ENCODE measurements at places on chromosomes 3 and 15.

- DNase-seq = no peak
Measured at GRCh38 chr15:32799936-32800535, 82.2 kb downstream of the GREM1 start.

- DNase-seq = no peak
Measured at GRCh38 chr15:41827290-41827879, 507 bp upstream of the JMJD7 start.

GRCh38 chr15:27816790-27817189 lies 282.3 kb downstream of the OCA2 start:
- DNase-seq = no peak

- no peak for DNase-seq
Measured at GRCh38 chr3:65712140-65712539, 326.6 kb downstream of the MAGI1 start.

DNA sequence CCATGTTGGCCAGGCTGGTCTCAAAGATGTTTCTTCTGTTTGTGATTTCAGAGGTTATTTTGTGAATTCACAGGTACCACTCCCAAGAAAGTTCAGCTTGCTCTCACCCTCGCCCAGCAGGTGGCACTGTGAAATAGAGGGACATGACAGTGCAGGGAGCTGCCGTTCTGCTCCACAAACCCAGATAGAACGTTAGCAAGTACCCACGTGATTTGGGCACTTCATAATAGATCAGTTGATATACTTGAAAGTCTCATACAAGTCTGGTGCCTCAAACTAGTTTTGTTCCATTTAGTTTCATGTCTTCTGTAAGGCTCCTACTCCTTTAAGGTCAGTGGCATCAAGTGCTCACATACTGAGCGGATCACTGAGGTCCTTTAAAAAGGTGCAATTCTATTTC lies 45.5 kb downstream of the FILIP1L start:
- peak; percentile 34 for DNase-seq

DNA sequence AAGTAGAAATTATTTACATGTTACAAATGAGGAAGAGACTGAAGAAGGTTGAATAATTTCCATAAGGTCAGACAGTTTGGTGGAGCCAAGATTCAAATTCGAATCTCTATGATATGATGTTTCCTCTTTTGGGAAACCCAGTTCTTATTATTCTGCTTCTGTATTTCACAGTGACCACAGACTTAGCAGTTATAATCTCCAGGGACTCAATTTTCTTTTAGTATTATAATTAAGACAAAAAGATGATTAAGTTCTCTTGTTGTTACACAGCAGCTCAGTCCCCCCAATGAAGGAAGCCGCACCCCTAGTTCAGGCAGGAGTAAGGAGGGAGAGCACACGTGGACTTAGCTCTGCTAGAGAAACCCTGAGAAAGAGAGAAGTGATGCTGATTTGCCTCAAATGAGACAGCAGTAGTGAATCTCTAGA lies 130.6 kb downstream of the CCNL1 start:
- DNase-seq = no peak

DNA sequence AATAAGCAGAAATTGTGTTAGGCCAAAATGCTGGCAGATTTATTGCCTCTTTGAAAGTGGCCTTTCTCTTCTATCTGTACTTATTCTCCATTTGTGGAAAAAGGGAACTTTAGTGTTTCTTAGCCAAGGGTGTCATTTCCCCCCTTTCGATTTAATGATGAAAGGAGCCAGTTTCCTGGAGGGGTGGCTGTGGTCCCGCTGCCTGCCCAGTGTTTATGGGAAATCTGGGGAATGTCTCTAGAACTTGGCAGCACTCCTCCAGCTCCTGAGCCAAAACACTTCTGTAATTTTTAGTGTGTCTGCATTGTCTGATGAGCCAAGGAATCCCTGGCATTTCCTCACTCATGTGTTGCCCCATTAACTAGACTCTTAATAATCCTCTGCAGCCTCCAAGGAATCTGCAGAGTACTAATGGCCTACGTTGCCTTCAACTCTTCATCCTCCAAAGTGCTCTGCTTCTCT lies 448.8 kb downstream of the GRM7 start:
- peak; percentile 60 for DNase-seq

DNA sequence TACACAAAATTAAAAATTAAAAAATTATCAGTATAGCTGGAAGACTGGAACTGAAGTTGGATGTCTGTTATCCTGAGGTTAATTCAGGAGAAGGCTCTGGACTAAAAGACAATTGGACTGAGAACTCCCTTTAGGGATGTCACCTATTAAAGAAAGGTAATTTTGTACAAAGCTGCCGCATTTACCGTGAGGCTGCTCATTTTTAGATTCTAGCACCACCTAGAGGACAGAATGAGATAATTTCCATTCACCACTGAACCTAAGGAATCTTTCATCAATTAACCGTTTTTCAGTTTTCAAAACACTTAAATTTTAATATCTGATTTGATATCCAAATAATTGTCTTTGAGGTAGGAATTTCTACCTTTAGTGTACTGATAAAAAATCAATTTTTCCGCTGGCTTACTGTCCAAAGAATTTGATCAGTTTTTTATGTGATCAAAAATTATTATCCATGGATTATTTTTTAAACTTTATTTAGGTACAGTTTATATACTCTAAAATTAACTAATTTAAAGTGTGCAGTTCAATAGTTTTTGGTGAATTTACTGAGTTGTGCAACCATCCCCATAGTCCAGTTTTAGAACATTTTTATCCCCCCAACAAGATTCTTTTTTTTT lies 106.7 kb upstream of the TNIK start:
- peak; percentile 28 for DNase-seq

- no peak for DNase-seq
Measured at GRCh38 chr3:113531826-113532697, at the start of gene SIDT1. Gene SIDT1, plus strand, starts transcription at chr3:113532555. Its CDS starts 467 bp downstream, at chr3:113533022.

DNA sequence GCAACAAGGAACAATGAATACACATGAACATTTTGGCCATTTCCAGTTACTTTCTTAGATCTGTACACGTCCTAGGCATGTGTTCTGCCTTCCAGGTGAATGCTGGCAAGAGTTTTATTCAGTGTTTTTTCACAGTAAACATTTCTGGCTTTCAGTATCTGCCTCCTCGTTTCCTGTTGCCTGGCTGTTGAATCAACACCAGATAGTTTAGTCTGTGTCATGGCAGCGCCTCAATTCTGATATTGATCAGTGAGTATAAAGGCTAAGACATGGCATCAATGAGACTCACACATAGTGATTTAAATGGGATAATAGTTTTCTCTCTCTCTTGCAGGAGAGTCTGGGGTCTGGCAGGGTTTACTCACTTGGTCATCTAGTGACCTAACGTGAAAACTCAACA lies 266.9 kb upstream of the SLCO3A1 start:
- no peak for DNase-seq

- no peak for DNase-seq
Measured at GRCh38 chr3:99700631-99701268, 62.4 kb downstream of the COL8A1 start.

DNA sequence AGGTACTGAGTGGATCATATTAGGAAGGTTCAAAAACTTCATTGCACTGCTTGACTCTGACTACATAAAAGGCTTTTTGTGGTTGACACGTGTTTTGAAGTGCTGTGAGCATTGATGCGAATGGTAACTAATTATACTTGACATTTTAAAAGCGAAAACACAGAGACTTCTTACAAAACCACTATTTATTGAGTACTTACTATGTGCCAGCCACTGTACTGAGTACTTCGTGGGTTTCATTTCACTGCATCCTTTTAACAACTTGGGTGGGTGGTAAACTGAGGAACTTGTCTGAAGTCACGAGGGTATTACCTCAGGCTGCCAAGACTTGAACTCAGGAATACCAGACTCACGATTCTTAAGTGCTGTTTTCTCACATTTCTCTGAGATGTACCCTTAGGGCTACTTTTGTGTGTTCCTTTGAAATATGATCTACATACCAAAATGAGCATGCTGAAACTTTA lies 45.3 kb upstream of the PPP4R2 start:
- no peak for DNase-seq

GRCh38 chr3:37210230-37210629 lies 35.8 kb upstream of the LRRFIP2 start:
- DNase-seq = no peak

DNA sequence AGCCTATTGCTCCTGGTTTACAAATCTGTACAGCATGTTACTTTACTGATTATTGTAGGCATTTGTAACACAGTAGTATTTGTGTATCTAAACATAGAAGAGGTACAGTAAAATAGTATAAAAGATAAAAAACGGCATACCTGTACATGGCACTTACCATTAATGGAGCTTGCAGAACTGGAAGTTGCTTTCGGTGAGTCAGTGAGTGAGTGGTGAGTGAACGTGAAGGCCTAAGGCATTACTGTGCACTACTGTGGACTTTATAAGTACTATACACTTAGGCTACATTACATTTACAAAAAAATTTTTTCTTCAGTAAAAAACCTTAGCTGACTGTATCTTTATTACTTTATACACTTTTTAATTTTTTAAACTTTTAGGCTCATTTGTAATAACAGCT lies 90.9 kb downstream of the RAP2B start:
- no peak for DNase-seq

DNA sequence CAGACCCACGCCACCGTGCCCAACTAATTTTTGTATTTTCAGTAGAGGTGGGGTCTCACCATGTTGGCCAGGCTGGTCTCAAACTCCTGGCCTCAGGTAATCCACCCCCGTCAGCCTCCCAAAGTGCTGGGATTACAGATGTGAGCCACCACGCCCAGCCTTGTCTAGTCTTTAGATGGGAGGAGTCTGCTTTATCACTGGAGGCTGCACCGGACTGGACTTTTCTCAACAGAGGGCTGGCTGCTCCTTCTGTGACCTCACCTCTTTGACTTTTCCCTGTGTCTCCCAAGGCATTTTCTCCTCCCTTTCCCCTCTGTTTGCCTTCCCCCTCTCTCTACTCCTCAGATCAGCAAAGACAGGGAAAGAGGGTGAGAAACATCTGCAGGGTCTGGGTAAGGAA lies 28.5 kb downstream of the SLCO2A1 start:
- DNase-seq = no peak

DNA sequence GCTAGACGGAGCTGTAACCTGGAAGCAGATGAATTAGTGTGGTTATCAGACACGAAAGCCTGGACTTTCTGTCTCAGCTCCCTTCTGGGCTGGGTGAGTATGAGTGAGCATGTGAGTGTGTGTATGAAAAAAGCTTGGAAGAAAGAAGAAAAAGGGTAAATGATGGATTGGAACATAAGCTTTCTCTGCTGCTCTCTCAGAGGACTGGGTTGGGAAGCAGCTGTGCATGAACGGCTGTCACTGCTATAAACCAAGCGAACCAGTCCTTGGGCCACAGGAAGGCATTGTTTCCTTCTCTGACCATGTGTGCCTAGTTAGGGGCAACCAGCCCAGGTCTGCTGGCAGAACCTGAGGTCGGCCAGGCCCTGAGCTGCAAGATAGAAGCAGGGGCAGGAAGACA lies 37.0 kb downstream of the UMPS start:
- DNase-seq = no peak

GRCh38 chr15:99279290-99279689 lies 28.0 kb downstream of the LRRC28 start:
- DNase-seq = no peak

DNA sequence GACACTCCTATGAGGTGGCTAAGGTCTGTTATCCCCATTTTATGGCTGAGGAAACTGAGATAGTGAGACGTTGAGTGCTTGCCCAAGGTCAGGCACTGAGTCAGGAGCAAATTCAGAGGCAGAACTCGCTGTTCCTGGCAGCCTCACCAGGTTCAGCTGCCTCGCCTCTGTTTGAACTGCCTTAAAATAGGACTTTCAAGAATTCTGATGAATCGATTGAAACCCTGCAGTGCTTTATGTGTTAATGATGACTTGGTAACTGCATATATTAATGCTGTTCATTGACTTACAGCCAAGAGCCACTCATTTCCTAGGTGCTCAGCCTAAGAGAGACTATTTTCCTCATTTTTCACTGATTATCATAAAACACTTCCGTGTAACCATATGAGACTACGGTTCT lies 79.5 kb upstream of the BHLHE40 start:
- no peak for DNase-seq

GRCh38 chr3:141764986-141765385 lies 1.8 kb downstream of the GRK7 start:
- DNase-seq = no peak

- DNase-seq = no peak
Measured at GRCh38 chr15:79924379-79924778, 27.6 kb upstream of the MTHFS start.

DNA sequence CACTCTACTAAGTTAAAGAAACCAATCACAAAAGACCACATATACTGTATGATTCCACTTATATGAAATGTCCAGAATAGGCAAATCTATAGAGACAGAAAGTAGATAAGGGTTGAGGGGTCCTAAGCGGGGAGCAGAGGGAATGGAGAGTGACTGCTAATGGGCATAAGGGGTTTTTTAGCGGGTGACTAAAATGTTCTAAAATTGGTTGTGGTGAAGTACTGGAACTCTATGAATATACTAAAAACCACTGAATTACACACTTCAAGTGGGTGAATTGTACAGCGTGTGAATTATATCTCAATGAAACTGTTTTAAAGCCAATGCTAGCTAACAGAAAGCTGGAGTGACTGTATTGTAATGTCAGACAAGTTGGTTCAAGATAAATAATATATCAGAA lies 33.3 kb downstream of the KPNA1 start:
- DNase-seq = no peak

DNA sequence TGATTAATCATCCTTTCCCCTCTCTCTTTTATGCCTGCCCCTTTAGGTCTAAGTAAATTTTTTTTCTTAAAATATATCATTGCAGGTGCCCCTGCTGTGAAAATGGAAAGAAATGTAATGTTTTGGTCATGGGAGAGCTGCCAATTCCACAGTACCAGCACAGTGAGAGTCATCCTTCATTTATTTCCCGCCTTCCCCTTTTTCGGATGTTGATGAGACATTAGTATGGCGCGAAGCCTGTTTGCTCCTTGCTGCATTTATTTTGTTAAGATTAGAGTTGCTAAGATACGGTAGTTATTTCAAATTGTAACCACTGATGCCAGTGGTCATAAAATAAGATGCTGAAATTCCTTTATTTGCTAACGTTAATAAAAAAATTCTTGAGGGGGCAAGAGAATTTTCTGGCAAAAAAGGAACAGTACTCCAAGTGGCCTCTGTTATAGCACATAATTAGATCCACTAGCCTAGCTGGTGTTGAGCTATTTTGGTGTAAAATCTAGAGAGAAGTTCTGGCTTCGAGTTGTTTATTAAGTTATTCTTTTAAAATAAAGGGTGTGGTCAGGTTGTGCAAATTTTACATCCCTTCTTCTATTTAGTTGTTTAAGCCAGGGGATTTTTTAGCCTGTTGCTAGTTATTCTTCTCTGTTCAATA lies 62.8 kb downstream of the MDFIC2 start:
- no peak for DNase-seq

DNA sequence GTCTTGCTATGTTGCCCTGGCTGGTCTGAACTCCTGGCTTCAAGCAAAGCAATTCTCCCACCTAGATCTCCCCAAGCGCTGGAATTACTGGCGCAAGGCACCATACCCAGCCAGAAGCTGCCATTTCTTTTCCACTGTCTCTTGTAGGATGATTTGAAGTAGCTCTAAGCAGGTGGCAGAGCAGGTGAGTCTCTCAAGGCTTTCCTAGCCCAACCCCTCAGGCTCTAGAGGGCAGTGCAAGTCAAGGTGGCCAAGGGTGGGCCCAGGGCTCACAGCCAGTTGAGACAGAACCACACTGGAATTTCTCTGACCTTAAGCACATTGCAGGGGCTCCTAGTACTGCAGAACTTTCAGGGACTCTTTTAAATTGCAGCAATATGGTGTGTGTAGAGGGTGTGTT lies 15.6 kb upstream of the DAG1 start:
- DNase-seq = no peak
